Activated T-cell treated with anti-CD3 and anti-CD28 coated beads, Interleukin-2, amount 50 U/mL, for 48 hours (primary cell): ENCODE measurements at places on chromosomes 3 and 15.

DNA sequence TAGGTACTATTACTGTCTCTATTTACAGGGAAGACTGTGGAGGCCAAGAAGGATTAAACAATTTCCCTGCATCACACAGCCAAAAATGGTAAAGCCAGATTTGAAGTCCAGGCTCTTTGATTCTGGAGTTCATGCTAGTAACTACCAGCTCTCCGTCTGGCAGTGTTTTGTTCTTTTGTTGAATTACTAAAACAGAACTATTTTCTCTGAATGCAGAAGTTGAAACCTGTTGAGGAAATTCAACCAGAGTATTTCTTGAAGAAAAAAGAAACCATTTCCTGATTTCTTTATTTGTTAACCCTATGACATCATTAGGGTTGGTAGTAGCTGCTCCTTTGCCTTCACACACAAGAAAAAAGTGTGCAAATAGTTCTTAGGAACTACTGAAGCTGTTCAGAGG, 34.3 kb downstream of the CRTC3 start:
- no peak for DNase-seq

GRCh38 chr3:118587037-118587741, 447.5 kb downstream of the IGSF11 start:
- DNase-seq = no peak

GRCh38 chr3:113948015-113948917, 453 bp downstream of the ZDHHC23 start:
- peak; percentile 57 for DNase-seq

GRCh38 chr3:139547666-139548065, 8.1 kb upstream of the RBP1 start:
- DNase-seq = no peak

DNA sequence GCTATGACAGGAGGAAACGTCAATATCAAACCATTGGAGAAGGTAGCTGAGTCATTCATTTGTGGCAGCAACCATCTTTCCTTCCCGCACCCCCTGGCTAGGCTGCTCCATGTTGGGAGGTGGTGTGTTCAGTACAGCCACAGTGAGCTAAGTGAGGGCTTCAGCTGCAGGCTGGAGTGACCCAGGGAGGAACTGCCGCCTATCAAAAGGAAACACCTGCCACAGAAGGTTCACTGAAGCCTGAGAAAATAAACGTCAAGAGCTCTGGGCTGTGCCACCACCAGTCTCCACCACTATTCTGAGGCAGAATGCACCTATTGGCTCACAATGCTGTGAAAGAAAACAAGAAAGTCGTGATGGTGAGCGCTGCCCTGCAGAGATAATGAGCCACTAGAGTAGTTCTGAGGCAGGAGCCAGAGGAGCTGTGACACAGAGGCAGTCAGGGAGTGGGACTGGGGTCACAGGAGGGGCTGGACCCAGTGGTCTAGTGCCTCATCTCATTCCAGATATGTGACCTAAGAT, 34.8 kb upstream of the CD47 start:
- DNase-seq = peak; percentile 66
